ENCODE measurements at places on chromosomes 5 and 9.

GRCh38 chr5:61881821-61882487 lies 424.1 kb upstream of the KIF2A start:
- no peak for DNase-seq

DNA sequence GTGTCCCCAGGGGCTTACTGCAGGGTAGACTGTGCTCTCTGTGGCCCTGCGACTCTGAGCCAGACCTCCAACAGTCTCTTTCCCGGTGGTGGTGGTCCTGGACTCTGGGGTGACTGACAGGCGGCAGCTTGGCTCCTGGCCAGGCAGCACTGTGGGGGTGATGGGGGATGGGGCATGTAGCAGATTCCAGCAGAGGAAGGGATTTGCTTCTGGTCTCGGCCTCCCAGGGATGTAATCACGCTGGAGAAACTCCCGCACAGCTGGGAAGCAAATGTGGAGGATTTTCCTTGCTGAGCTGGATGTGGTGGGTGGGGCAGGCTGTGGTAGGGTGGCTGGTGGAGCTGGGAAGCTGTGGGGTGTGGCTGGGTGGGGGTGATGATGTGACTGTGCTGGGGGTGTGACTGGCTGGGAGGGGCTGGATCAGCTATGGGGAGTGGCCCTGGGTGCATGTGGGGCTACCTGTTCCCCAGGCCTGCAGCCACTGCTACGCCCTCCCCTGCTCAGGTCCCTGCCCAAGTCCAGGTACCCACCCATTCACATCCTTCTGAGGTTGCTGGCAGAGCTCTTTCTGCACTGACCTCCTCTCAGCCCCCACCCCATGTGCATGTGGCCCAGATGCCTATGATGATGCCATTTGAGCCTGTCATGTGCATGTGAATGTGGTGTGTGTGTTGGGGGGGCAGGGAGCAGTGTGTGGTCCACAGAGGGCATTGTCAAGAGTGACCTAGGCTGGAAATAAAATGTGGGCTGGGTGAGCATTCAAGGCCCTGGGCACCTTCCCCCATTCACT lies 3.8 kb downstream of the NDST1 start:
- peak; percentile 75 for DNase-seq

GRCh38 chr9:5787220-5787619 lies 45.7 kb downstream of the ERMP1 start:
- no peak for DNase-seq

DNA sequence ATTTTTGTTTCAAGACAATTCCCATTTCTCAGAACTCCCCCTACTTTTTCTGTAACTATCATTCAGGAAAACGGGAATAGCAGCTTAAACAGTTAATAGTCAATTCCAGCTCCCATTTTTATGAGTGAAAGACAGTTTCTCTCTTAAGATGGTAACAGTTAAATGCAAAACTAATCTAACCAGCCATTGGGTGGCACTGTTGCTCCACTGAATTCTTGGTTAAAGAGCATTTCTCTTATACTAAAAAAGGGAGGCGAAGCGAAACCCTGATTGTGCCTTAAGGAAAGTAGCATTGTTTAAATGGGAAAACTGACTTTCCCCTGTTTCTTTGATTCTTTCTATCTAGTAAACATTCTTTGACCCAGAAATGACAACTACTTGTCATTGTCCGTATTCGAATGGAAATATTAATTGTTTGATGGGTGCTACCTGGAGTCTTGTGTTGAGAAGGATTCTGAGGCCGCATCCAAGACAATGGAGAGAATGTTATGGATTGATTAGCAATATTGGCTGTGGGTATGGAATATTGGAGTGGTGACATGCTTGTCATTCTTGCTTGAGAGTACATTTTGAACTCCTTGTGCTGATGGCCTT lies 507.8 kb downstream of the MAT2B start:
- peak; percentile 76 for DNase-seq

- peak; percentile 88 for DNase-seq
These were observed 49.9 kb upstream of the SLIT3 start for GRCh38 chr5:169350759-169351240.

DNA sequence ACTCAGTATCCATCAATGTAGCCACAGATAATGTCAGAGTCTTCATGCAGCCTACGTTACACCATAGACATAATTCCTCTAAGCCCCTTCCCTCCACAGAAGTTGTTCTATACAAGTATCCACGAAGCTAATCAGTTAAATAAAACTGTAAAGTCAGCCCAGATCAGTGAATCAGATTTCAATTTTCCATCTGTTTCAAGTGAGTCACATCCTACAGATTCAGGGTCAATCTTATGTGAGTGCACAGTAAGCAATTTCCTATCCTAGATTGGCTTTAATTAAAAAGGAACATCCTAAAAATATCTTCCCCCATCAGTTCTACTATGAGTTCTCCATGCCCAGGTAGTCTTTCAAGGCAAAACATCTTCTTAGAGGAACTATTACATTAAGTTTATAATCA lies 402.5 kb downstream of the EFNA5 start:
- no peak for DNase-seq

DNA sequence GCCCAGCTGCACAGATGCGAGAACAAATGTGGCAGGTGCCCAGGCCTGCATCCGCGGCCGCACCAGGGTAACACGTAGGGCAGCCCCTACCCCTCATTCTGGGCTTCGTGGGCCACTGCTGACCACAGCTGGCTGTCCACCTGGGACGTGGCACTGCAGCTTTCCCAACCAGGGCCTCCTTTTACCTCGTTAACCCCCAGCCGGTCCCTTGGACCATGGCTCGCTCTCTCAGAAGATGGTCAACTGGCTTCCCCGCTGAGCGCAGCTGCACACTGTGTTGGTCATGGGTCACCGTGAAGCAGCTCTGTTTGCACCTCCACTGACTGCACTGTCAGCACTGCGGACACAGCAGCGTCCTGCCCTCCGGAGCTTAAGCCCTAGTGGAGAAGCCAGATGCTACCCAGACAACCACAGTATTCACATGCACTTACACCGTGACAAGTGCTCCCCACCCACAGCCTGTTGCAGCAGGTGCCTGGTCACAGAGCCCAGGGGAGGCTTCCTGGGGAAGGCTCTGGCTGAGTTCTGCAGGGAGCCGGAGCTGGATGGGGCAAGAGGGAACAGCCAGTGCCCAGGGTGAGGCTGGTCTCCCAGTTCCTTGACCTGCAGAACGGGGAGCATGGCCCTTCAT lies 10.5 kb upstream of the PLEKHG4B start:
- DNase-seq: no peak

- no peak for DNase-seq
These were observed 66.5 kb upstream of the FCHO2 start for GRCh38 chr5:72889324-72889723.

DNA sequence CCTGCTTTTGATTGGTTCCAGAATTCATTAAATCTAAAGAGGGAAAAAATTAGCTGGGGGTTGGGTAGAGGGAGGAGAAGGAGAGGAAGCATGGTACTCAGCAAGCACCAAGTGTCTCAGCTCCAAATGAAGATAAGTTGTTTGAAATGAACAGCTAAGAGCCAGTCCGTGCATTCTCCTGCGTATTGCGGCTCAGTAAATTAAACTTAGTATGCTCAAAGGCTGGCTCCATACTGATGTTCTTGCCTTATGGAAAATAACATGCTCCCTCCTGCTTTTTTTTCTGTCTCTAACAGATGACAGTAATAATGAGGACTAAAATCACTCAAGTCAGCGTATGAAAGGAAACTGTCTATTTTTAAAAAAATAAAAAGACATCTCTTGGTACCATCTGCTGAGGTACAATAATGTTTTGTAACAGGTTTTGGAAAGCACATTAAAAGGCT lies 161.0 kb downstream of the SPATA31D1 start:
- DNase-seq: no peak

DNA sequence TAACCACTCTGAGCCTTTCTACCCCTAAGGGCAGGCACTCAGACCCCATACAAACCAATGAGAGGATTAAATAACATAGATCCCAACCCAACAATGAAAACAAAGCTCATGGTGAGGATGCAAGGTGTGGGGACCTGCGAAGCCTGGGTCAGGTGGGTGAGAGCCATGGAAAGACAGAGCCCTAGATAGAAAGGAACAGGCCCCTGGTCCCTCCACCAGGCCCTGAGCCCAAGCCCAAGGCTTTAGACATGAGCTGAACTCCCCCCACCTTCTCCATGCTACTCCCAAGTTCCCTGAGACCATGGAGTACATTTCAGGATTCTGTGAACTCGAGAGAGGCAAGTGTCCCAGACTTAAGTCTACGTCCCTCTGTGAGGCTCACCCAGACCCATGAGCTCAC lies 106.5 kb downstream of the SAXO1 start:
- DNase-seq: no peak

DNA sequence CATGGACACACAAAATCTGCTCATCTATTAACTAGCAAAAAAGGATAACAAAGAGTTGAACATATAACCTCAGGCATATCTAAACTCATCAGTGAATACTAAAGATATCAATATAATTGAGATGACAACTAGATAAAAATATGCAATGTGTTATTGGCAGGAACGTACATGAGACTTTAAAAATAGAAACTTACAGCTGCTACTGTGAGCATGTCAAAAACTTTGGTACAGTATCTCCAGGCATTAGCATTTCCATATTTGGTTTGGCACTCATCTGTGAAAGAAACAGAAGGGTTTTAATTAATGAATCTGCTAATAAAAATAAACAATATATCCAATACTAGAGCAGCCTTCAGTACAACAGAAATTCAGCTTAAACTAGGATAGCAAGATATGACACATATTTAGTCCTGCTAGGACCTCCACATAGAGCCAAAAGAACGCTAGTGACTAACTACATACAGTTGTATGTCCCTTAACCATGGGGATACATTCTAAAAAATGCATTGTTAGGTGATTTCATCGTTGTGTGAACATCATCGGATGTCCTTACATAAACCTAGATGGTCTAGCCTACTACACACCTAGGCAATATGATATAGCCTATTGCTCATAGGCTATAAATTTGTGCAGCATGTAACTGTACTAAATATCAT lies 10.5 kb upstream of the SCAI start:
- DNase-seq: no peak

DNA sequence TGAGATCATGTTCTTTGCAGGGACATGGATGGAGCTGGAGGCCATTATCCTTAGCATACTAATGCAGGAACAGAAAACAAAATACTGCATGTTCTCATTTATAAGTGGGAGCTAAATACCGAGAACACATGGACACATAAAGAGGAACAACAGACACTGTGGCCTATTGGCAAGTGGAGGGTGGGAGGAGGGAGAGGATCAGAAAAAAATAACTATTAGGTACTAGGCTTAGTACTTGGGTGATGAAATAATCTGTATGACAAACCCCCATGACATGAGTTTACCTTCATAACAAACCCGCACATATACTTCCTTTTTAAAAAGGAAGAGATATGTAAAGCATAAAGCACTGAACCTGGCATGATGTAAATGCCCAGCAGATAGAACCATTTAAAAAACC lies 99.0 kb downstream of the MEGF10 start:
- DNase-seq: no peak

DNA sequence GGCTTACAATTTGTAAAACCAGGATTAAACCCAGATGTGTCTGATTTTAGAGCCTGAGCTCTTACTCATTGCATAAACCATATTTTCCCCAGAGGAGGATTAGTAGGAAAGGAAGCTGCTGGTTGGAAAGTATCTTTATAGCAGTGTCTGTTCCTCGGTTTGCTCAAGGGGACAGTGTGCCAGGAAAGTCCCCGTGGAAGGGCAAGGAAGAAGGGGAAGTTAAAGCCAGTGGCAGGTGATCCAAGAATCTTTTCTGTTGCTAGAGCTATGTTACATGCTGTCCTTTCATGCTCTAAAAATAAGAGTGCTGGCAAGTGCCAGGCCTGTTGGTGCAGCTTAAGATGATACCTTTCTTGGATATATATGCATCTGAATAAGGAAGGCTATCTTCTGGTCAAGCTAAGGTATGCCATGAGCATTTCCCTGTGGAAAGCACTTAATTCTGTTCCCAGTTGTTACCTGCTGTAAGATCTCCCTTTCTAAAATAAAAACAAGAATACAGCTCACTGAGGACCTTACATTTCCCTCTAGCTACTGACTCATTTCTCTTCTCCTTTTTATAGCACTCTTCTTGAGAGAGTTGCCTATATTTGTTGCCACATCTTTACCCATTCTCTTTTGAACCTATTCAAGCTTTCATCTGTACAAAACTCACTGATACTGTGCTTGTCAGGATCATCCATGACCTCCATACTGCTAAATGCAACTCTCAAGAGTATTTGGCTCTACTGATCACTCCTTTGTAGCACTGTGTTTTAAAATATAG lies 8.0 kb downstream of the PDCD1LG2 start:
- DNase-seq: no peak

DNA sequence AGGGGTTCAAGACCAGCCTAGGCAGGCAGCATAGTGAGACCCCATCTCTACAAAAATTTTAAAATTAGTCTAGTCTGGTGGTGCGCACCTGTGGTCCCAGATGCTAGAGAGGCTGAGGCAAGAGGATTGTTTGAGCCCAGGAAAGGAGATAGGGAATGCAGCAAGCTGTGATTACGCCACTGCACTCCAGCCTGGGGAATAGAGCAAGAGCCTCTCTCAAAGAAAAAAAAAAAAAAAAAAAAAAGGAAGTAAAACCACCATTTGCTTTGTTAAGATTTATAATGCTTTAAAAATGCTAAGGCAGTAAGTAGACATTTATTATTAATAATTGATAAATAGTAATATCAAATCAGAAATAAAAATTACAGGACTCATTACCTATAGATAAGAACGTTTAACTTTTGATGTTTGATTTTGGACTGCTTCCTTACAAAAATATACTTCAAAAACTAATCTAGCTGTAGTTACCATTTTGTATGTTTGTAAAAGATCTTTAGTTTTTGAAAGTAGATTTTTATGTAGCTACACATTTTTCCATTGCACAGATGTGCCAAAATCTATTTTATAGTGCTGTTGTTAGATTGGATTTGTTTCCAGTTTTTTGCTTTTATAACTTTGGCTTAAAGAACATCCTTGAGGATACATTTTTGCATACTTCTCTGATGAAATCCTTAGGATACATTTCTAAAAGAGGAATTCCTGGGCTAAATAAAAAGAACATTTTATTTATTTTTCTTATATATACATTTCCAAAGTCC lies 86.4 kb downstream of the INIP start:
- peak; percentile 8 for DNase-seq

DNA sequence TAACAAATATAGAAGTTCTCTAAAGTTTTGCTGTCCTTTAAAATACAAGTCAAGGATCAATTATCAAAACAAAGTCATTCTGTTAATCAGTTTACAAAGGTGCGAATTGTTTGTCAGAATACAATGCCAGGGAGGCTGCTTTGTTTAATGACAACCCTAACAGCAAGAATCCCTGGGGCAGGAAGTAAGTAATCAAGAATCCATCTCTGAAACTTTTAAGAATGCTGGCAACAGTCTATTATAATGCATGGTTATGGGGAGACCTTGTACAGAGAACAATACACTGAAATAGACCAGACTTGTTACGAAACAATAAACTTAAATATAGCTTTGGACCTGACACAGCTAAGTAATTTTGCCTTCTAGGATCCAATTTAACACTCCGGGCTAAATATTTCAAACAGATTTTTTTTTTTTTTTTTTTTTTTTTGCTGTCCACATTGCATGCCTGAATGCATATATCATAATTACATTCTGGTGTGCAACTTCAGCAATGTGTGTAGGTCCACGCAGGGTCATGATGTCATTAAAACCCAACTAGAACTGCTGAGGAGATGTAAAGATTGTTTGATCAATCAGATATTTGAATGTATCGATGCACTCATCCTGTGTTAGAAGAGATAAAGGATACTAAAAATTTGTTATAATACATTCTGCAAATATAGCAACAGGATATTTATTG lies 421.3 kb downstream of the CETN3 start:
- no peak for DNase-seq

GRCh38 chr5:136522217-136522956 lies 157.0 kb upstream of the TRPC7 start:
- DNase-seq: no peak

GRCh38 chr5:110752953-110753352 lies 14.1 kb downstream of the SLC25A46 start:
- no peak for DNase-seq

- DNase-seq: peak; percentile 88
These were observed at the start of gene ANXA1 for GRCh38 chr9:73151653-73152542. Gene ANXA1 (plus strand): TSS chr9:73151865. CDS start chr9:73158536, 6,671 bp downstream.

Measured in amniotic epithelial cell (primary cell).